Peyer's patch (tissue), 4 donors: ENCODE measurements at places on chromosomes 4 and X. TPM values are rescaled to one million over a fixed set of nuclear protein-coding genes. Genes with fewer than 3 reads are reported as not detected.

NLGN3 gene
- not detected for total RNA-seq

NKRF gene
- total RNA-seq: 4.0 TPM

FAM53A gene
- total RNA-seq: 1.5 TPM

NWD2 gene
- not detected for total RNA-seq

RAB41 gene
- total RNA-seq: not detected

PDGFC gene
- 16.1 TPM for total RNA-seq

PDGFRA gene
- total RNA-seq: 51.7 TPM

EPGN gene
- total RNA-seq: not detected

CCSER1 gene
- 48.3 TPM for total RNA-seq

TRIM60 gene
- not detected for total RNA-seq

MAOA gene
- 171 TPM for total RNA-seq

DNA sequence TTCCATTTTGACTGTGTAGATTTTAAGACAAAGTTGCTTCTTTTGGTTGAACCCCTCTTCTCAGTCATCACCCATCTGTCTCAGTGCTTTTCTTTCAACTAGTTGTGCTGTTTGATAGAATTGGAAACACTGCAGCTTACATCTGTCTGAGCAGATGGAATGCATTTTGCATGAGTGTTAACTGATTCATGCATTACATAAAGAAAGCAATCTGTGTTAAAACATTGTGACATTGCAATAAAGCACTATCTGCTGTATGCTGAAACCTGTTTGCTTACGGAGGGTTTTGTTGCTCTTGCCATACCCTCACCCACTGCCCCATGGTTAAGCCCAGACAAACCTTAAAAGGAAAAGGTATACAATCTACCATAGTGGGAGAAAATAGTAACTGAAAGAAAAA is 47.4 kb downstream of the NRK start:
- no peaks in the 10 kb centered on the region for H3K36me3 ChIP-seq
- no peaks in the 10 kb centered on the region for H3K27me3 ChIP-seq
- H3K4me1 ChIP-seq: no peaks in the 10 kb centered on the region
- no peak overlapping the region for H3K27ac ChIP-seq

- no peaks in the 10 kb centered on the region for H3K4me1 ChIP-seq
- no peak for DNase-seq
- H3K27me3 ChIP-seq: no peaks in the 10 kb centered on the region
Observed at GRCh38 chr4:22522706-22523501, 7.0 kb upstream of the ADGRA3 start.

DNA sequence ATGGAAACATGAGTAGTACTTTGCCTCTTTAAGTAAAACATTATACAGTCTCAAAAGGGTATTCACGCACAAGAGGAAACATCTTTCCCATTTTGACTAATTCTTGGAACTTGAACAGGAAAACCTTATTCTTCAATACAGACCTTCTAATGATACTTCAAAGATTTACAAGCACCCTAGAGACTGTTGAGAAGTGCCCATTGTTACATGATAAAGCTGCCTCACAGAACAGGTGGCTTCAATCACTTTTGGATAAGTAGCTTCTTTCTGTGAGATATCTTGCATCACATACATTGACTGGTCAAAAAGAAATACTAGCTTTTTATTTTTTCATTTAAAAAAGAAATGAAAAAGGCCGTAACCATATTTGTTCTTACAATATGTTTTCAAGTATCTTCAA is 219.4 kb downstream of the EPHA5 start:
- H3K27ac ChIP-seq: no peak overlapping the region
- no peak for DNase-seq
- no peaks in the 10 kb centered on the region for H3K27me3 ChIP-seq

GRCh38 chrX:7263330-7263729 is 115.4 kb upstream of the PUDP start:
- no peaks in the 10 kb centered on the region for H3K27me3 ChIP-seq
- no peaks in the 10 kb centered on the region for H3K36me3 ChIP-seq
- H3K4me1 ChIP-seq: no peaks in the 10 kb centered on the region
- no peak for DNase-seq
- no peak overlapping the region for H3K27ac ChIP-seq

GRCh38 chr4:182190306-182190705 is 52.9 kb upstream of the TENM3 start:
- no peak overlapping the region for H3K4me3 ChIP-seq
- no peak for DNase-seq
- no peaks in the 10 kb centered on the region for H3K4me1 ChIP-seq
- H3K36me3 ChIP-seq: no peaks in the 10 kb centered on the region
- no peaks in the 10 kb centered on the region for H3K27me3 ChIP-seq

DNA sequence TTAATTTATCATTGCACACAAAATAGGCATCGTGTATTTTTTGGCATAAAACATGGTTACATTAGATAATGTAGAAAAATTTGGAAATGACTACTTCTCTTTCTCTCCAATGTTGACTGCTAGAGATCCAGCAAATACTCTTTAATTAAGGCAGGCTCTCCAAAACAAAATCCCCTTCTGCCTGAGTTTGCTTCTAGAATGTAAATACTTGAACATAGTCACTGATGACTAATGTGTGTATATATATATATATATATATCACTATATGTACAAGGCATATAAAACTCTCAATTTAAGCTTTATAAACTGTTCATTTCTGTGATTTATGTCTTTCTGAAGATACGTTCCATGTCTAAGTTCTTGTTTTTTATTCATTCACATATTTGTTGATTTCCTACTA is 67.2 kb upstream of the CAMK2D start:
- H3K27me3 ChIP-seq: no peaks in the 10 kb centered on the region
- H3K4me1 ChIP-seq: no peaks in the 10 kb centered on the region
- no peak overlapping the region for H3K4me3 ChIP-seq
- no peaks in the 10 kb centered on the region for H3K36me3 ChIP-seq
- no peak overlapping the region for H3K27ac ChIP-seq
- no peak for DNase-seq

- no peaks in the 10 kb centered on the region for H3K27me3 ChIP-seq
- no peak overlapping the region for H3K4me3 ChIP-seq
- no peak for DNase-seq
- no peaks in the 10 kb centered on the region for H3K36me3 ChIP-seq
- H3K4me1 ChIP-seq: no peaks in the 10 kb centered on the region
- H3K27ac ChIP-seq: no peak overlapping the region
Observed at GRCh38 chrX:131907488-131908314, 115.4 kb upstream of the STK26 start.

- no peak overlapping the region for H3K27ac ChIP-seq
- no peak for DNase-seq
- H3K4me1 ChIP-seq: no peaks in the 10 kb centered on the region
- no peaks in the 10 kb centered on the region for H3K36me3 ChIP-seq
- H3K27me3 ChIP-seq: no peaks in the 10 kb centered on the region
Observed at GRCh38 chr4:93870876-93871458, 42.4 kb downstream of the ATOH1 start.

DNA sequence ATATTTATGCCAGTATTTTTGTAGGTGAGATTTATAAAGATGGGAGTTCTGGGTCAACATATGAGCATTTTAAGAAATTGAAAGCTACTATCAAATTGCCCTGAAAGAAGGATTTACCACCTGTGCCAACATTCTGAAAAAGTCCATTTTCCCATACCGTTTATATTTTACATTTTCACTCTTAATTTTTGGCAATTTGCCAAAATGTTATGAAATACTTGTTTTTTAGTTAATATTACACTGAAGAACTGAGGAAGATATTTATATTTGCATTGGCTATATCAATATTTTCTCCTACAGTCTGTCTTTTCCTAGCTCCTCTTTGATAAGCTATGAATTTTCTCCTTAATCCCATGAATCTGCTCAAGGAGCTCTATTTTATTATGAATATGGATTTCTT is 52.4 kb downstream of the DCHS2 start:
- H3K4me3 ChIP-seq: no peak overlapping the region
- no peaks in the 10 kb centered on the region for H3K4me1 ChIP-seq
- no peak overlapping the region for H3K27ac ChIP-seq
- no peaks in the 10 kb centered on the region for H3K36me3 ChIP-seq

DNA sequence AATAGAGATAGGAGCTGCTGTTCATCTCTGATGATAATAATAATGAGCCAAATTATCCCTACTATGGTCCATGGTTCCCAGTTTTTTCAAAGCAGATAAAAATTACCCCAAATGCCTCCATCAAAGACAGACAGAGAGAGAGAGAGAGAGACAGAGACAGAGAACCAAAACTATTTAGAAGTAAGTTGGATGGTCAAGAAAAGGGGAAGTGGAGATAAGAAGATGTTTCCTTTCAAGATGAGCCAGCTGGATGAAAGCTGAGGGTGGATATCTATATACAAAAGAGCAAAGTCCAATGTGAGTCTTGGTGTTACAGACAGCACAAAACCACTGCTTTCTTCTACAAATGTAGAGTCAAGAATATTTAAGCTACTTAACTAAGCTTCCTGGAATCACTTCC is 173.9 kb downstream of the GRIA3 start:
- no peaks in the 10 kb centered on the region for H3K27me3 ChIP-seq
- H3K36me3 ChIP-seq: no peaks in the 10 kb centered on the region
- H3K27ac ChIP-seq: no peak overlapping the region
- no peaks in the 10 kb centered on the region for H3K4me1 ChIP-seq

DNA sequence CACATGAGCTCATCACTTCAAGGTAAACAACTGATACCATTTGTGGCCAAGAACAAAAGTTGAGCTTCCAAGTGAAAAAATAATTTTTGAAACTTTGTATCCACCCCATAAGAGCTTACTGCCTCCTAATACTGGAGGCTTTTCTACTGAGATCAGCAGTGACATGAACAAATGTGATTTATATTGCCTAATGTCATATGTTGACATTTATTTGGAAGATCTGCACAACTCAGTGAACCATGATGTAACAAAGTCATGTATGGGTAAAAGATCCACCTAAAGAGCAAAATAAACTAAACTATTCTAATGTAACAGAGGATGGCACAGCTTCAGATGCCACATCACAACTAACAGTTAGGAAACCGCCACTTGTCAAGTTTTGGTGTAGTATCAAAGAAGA is 65.8 kb downstream of the AFAP1 start:
- H3K36me3 ChIP-seq: peaks cover 9% of the 10 kb centered on the region
- DNase-seq: no peak
- H3K4me1 ChIP-seq: no peaks in the 10 kb centered on the region
- H3K4me3 ChIP-seq: no peak overlapping the region
- H3K27me3 ChIP-seq: no peaks in the 10 kb centered on the region
- H3K27ac ChIP-seq: no peak overlapping the region

- no peaks in the 10 kb centered on the region for H3K27me3 ChIP-seq
- no peak for DNase-seq
- H3K36me3 ChIP-seq: no peaks in the 10 kb centered on the region
- H3K4me3 ChIP-seq: no peak overlapping the region
- H3K4me1 ChIP-seq: no peaks in the 10 kb centered on the region
Observed at GRCh38 chr4:159504684-159505083, 401.8 kb downstream of the RAPGEF2 start.

DNA sequence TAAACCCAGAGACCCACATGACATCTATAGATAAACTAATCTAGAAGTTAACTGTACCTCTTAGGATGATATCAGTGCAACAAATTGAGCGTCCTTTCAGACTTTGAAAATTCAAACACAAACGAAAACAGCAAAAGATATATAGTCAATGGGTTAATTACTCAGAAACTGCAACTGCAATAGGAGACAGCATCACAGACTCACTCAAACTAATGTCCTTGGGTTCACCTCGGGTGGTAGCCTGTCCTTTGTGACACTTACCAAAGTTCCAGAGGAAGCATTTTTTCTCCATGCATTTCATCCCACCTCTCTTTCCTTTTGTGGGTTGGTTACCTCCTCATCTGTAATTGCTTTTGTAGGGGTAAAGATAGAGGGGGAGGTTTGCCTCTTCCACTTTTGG is 9.7 kb downstream of the GC start:
- H3K4me3 ChIP-seq: no peak overlapping the region
- no peak overlapping the region for H3K27ac ChIP-seq
- H3K4me1 ChIP-seq: no peaks in the 10 kb centered on the region
- no peak for DNase-seq

- H3K27ac ChIP-seq: no peak overlapping the region
- no peaks in the 10 kb centered on the region for H3K27me3 ChIP-seq
- H3K4me1 ChIP-seq: no peaks in the 10 kb centered on the region
- no peak for DNase-seq
- no peak overlapping the region for H3K4me3 ChIP-seq
Observed at GRCh38 chr4:44704673-44705072, 21.7 kb downstream of the GNPDA2 start.

GRCh38 chrX:28225513-28225912 is 244.3 kb upstream of the DCAF8L1 start:
- no peak for DNase-seq
- no peak overlapping the region for H3K27ac ChIP-seq
- no peaks in the 10 kb centered on the region for H3K36me3 ChIP-seq
- no peaks in the 10 kb centered on the region for H3K27me3 ChIP-seq
- H3K4me1 ChIP-seq: no peaks in the 10 kb centered on the region

GRCh38 chr4:17884063-17884462 is 73.3 kb downstream of the NCAPG start:
- H3K4me1 ChIP-seq: no peaks in the 10 kb centered on the region
- no peak overlapping the region for H3K4me3 ChIP-seq
- DNase-seq: no peak
- H3K36me3 ChIP-seq: no peaks in the 10 kb centered on the region
- no peaks in the 10 kb centered on the region for H3K27me3 ChIP-seq

GRCh38 chr4:68346461-68346860 is 3.4 kb downstream of the YTHDC1 start:
- no peak for DNase-seq
- H3K36me3 ChIP-seq: no peaks in the 10 kb centered on the region
- no peaks in the 10 kb centered on the region for H3K27me3 ChIP-seq
- H3K4me1 ChIP-seq: peaks cover 67% of the 10 kb centered on the region
- no peak overlapping the region for H3K4me3 ChIP-seq

DNA sequence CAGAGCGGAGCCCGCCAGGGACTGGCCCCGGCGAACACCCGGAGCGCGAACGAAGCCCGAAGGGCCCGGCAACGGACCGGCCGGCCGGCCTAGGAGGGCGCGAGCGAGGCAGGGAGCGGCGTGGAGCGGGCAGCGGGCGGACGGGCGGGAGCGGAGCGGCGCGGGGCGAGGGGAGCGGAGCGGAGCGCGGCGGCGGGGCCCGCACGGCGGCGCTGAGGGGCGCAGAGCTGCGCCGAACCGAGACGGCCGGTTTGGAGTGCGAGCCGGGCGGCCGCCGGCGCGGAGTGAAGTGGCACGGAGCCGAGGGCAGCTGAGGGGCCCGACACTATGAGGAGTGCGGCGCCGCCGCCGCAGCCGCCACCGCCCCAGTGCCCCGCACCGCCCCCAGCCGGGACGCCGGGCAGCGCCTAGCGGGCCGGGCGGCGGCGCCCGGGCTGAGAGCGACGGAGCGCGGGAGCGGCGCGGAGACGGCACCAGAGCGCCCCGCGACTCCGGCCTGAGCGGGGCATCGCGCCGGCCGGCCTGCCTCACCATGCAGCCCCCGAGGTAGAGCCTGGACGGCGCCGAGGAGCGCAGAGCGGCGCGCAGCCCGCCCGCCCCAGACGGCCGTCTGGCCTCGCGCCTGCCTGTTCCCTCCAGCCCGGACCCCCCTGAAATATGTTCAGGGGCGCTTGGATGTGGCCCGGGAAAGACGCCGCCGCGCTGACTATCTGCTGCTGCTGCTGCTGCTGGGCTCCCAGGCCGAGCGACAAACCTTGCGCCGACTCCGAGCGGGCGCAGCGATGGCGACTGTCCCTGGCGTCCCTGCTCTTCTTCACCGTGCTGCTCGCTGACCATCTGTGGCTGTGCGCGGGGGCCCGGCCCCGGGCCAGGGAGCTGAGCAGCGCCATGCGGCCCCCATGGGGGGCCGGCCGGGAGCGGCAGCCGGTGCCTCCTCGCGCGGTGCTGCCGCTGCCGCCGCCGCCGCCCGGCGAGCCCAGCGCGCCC is 793 bp downstream of the NALF2 start:
- peak overlapping the region; percentile 35 for H3K4me3 ChIP-seq
- no peak for DNase-seq
- no peaks in the 10 kb centered on the region for H3K36me3 ChIP-seq
- H3K27me3 ChIP-seq: no peaks in the 10 kb centered on the region
- no peaks in the 10 kb centered on the region for H3K4me1 ChIP-seq
